Breast epithelium (tissue), 4 donors: ENCODE measurements at places on chromosomes 11 and 22.

- no peak for DNase-seq
Measured at GRCh38 chr11:134632347-134633119, 220.5 kb upstream of the B3GAT1 start.

DNA sequence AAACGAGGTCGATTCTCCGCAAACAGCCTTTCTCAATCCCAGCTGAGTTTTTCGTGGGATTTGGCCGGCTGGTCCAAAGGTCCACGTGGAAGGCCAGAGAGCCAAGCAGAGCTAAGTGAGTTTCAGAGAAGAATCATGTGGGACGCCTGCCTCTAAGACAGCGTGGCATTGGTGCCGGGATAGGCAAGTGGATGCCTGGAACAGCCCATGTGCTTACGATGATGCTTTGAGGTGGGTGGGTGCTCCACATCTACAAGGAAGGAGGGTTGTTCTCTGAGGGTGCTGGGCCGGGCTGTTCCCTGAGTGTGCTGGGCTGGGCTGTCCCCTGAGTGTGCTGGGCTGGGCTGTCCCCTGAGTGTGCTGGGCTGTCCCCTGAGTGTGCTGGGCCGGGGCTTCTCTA lies 41.4 kb downstream of the MUC2 start:
- no peak for DNase-seq

GRCh38 chr11:84788220-84788619 lies 838.9 kb downstream of the DLG2 start:
- no peak for DNase-seq

GRCh38 chr22:22150457-22150856 lies 94.1 kb upstream of the VPREB1 start:
- DNase-seq = no peak

- DNase-seq = no peak
Measured at GRCh38 chr11:3802011-3802790, 4.8 kb upstream of the NUP98 start.

DNA sequence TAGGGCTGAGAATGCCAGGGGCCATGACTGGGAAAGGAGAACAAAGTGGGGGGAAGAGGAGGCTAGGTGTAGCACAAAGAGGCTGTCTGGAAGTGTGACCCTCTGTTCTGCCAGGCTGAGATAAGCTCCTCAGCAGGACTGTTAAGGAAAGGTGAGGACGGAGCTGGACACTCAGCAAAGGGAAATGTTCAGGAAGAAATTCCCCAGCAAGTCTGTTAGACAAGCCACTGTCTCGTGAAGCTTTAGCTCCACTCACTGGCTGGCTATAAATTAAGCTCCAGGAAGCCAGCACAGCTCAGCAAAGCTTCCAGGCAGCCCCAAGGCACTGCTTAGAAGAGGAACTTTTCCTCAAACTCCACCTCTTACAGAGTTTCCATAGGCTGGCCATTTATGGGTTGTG lies 181.2 kb upstream of the API5 start:
- DNase-seq = no peak

DNA sequence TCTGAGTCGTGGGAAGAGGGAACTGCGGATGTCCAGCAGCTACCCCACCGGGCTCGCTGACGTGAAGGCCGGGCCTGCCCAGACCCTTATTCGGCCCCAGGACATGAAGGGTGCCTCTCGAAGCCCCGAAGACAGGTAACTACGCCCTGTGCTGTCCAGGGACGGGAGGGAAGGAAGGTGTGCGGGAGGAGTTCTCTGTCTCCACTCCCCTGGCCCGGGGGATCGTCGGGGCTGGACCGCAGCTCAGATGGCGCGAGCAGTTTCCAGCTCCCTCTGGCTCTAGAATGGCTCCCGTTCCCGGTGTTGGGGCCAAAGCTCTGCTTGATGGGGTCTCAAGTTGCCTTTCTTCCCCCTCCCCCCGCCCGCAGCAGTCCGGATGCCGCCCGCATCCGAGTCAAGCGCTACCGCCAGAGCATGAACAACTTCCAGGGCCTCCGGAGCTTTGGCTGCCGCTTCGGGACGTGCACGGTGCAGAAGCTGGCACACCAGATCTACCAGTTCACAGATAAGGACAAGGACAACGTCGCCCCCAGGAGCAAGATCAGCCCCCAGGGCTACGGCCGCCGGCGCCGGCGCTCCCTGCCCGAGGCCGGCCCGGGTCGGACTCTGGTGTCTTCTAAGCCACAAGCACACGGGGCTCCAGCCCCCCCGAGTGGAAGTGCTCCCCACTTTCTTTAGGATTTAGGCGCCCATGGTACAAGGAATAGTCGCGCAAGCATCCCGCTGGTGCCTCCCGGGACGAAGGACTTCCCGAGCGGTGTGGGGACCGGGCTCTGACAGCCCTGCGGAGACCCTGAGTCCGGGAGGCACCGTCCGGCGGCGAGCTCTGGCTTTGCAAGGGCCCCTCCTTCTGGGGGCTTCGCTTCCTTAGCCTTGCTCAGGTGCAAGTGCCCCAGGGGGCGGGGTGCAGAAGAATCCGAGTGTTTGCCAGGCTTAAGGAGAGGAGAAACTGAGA lies 1.4 kb downstream of the ADM start:
- DNase-seq = no peak

DNA sequence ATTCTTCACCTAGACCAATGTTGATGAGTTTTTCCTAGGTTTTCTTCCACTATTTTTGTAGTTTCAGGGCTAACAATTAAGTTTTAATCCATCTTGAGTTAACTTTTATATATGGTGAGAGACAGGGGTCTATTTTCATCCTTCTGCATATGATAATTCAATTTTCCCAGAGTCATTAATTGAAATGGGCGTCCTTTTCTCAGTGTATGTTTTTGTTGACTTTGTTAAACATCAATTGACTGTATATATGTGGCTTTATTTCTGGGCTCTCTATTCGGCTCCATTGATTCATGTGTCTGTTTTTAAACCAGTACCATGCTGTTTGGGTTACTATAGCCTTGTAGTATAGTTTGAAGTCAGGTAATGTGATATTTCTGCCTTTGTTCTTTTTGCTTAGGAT lies 282.1 kb downstream of the INSC start:
- no peak for DNase-seq

- no peak for DNase-seq
Measured at GRCh38 chr11:19995145-19995544, 165.1 kb downstream of the DBX1 start.

DNA sequence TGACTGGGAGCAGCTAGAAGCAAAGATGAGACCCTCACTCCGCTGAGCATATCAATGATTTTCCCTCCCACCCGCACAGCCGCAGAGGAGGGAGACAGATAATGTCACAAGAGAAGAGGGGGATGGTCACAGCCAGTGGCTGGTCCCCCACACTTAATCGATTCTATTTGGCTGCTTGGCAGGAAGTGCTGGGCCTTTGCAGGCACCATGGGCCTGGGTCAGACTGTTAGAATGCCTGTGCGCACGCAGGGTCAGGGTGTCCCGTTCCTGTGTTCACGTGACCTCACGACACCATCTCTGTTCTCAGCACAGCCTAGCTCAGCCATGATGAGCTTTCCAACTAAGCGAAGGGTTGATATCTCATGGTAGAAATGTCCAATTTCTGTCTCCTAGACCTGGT lies 107.0 kb downstream of the MYO18B start:
- DNase-seq = no peak

DNA sequence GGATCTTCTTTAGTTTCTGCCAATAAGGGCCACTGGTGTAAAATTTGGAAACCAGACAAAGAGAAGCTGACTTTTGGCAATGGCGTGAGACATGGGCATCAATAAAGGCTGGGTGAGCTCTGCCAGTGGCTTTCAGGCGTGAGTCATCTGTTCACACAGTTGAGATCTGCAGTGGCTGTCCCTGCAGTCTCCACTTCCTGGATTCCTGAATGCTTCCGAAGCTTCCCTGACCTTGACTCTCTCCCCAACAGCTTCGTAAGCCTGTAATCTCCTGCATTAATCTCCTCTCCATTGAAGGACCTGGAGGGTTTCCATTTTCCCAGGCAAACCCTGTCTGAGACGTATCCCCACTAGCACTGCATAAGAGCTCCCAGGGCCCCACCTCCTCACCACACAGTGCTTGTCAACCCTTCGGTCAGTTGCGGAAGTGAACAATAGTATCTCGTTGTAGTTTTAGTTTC lies 574.7 kb downstream of the TBC1D22A start:
- DNase-seq = no peak

GRCh38 chr11:64777449-64778222 lies 706 bp downstream of the SF1 start:
- peak; percentile 79 for DNase-seq

DNA sequence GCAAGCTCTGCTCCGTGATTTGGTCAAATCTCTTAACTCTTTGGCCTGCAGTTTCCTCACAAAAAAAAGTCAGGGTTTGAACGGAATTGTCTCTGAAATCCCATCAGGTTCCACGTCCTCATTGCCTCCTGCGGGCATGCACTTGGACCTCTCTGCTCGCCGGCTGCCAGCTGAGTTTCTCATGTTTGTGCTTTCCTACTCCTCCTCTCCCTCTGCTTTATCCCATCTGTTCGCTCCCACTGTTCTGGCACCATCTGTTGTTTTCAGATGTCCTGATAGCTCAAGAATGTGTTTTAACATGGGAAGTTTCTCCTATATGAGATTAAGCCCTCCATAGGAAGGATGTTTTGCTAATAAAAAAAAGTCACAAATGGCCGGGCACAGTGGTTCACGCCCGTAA lies 49.4 kb upstream of the ARHGAP42 start:
- no peak for DNase-seq

DNA sequence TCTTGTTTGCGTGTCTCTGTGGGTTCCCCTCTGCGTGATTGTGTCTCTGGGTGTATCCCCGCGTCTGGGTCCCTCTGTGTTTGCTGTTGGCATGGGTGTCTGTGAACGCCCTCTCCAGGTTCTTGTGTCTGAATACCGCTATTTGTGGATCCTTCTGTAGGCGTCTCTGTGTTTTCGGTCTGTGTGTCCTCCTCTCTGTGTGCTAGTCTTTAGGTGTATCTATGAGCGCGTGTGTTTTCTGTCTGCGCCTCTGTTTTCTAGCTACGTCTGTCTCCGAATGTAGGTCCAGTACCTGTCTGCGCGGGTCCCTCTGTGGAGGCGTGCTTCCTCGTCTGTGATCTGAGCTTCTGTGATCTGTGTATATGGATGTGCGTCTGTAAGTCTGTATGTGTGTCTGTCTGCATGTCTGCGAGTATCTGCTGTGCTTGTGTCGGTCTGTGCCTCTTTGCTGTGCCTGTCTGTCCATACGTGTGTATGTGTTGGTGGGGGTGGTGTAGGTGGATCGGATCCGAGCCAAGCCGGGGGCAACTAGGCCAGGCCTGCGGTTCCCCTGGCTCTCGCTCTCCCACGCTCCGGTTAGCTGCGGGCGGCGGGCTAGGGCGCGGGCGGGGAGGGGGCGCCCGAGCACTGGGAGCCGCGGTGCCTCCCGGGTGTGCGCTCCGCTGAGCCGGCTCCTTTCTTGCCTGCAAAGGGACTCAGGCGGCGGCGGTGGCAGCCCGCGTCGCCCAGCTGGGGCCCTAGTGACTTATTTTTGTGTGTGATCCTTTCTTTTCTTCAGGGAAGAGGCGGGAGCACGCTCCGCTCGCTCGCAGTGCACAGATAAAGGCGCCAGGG lies 105.3 kb upstream of the E2F8 start:
- no peak for DNase-seq

DNA sequence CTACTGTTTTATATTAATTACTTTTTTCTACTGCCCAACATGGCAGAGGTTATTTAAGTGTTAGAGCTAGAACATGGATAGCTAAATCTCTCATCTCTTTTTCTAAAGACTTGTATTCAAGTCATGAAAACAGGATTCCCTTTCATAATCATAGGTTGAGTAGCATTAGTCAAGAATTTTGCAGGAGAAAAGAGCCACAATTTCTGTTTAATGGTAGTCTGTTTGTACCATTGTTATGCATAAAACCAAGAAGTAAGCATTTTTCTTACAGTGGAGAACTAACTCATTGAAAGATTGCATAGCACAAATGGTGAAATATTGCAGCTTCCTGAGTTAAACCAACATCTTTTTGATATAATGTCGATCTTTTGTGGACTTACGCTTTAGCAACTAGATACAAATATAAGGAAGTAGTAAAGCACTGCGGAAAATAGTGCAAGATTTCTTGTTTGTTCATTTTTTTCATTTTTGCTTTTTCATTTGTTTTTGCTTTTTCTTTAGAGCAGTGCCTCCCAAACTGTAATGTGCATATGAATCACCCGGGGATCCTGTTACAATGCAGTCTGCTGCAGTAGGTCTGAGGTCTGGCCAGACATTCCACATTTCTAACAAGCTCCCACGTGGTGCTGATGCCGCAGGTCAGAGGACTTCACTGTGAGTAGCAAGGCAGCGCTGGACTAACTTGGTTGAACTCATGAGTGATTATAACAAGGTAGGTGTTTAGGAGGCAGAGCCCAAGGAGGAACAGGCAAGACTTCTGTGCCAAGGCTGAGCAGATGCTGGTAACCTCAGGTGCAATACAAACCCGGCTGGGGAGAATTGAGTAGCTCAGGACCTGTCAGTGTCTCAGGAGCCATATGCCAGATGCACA lies 4.6 kb downstream of the ETS1 start:
- peak; percentile 61 for DNase-seq

- no peak for DNase-seq
Measured at GRCh38 chr11:17145972-17146371, 61.8 kb downstream of the PIK3C2A start.

DNA sequence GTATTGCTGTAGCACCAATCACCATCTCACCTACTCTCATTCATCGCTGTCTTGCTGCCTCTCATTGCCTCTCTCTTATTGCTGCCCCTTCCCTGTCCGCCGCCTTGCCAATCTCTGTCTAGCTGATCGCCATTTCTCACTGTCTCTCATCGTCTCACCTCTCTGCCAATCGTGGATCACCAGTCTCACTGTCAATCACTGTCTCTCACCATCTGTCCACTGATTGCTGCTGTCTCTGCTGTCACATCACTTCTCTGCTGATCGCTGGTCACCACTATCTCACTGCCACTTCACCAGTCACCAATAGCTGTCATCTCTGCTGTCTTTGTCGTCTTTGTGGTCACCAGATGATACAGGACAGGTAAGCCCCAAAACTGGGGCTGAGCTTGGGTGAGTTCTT lies 20.6 kb upstream of the RNASEH2C start:
- no peak for DNase-seq

DNA sequence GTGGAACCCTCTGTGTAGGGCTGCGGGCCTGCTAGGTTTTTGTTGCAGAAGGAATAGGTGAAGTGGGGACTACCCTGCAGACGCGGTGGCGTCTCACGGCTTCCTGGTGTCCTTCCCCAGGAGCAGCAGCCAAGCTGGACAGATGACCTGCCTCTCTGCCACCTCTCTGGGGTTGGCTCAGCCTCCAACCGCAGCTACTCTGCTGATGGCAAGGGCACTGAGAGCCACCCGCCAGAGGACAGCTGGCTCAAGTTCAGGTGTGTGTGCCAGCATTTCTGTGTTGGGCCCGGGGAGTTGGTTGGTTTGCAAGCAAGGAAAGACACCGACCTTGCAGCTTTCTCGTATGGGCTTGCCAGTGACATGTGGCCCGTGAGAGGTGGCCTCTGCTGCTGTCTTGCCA lies 15.3 kb downstream of the TAB1 start:
- no peak for DNase-seq

GRCh38 chr22:37230673-37231405 lies 13.2 kb downstream of the RAC2 start:
- no peak for DNase-seq
